ENCODE measurements at places on chromosomes 11 and 22.

- DNase-seq: no peak
Measured at GRCh38 chr11:87137711-87138110, 100.0 kb downstream of the TMEM135 start.

GRCh38 chr11:133508468-133508867 is 23.8 kb downstream of the OPCML start:
- no peak for DNase-seq

- DNase-seq: no peak
Measured at GRCh38 chr22:44276041-44276440, 36.7 kb downstream of the SHISAL1 start.

- DNase-seq: no peak
Measured at GRCh38 chr22:37161443-37161842, 11.7 kb upstream of the IL2RB start.

DNA sequence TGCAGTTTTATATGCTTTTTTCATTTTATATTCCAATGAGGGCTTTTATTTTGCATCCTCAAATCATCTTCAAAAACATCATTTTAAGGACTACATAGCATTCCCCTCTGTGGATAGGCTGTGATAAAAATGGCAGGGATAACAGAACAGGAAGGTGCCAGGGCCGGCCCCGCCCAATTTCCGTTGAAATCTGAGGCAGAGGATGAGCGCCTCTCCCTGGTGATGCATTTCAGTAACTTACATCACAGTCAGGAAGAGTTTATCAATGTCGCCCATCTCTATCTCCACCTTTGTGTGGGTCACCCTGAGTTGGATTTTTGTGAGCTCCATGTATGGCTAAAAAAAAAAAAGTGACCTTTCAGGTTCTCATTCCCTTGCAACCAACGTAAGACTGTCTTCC is 201.6 kb downstream of the DSCAML1 start:
- no peak for DNase-seq

- DNase-seq: no peak
Measured at GRCh38 chr11:76074148-76075095, 131.9 kb downstream of the WNT11 start.

GRCh38 chr22:17949642-17950473 is 74.5 kb downstream of the MICAL3 start:
- DNase-seq: no peak

DNA sequence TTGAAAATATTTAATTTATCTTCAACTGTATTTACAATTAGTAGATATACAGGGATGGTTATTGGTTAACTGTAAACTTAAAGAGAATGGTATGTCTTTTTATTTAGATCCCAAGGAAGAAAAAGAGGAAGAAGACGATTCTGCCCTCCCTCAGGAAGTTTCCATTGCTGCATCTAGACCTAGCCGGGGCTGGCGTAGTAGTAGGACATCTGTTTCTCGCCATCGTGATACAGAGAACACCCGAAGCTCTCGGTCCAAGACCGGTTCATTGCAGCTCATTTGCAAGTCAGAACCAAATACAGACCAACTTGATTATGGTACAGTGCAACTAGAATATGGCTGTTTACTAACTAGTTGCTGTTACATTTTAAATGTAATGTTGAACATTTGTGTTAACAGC is 12.7 kb upstream of the CNTF start:
- no peak for DNase-seq

GRCh38 chr22:26585104-26585790 is 4.7 kb downstream of the TPST2 start:
- no peak for DNase-seq

- no peak for DNase-seq
Measured at GRCh38 chr22:37001826-37002225, 17.4 kb downstream of the TST start.

DNA sequence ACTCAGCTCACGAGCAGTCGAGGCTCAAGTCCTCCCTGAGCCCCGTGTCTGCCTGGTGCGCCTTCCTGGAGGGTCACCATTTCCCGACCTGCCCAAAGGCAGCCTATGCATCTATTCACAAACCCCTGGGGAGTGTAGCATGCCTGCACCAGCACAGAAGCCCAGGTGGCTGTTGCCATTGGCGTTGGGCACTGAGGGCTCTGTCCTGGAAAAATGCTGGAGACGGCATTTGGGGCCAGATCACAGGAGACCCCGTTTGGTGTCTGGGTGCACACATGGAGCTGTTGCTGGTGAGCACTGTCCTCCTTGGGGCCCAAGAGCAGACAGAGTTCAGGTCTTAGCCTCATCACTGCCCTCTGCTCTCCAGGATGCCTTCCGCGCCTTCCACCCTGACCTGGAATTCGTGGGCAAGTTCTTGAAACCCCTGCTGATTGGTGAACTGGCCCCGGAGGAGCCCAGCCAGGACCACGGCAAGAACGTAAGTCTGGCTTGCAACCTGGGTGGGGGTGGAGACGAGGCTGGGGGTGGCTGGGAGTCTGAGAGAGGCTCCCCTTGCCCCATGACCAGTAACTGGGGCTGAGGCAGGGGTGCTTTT is 9.4 kb downstream of the FADS2 start:
- DNase-seq: no peak

DNA sequence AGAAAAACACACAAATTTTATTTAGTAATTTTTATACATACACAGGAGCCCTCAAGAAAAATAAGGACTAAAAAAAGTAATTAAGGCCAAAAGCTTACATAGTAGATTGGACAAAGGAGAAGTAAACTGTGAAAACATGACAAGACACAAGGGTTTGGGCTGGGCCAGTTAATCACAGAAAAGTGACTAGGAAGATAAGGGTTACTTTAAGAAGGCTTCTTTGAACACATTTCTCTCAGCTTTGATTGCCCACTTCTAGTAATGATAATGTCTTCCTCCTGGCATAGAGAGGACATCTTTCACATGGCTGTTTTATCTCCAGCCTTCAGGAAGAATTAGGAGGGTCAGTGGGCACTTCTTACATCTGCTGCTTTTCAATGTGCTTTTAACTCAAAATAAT is 3.4 kb downstream of the RNF141 start:
- DNase-seq: no peak

GRCh38 chr11:58659910-58660570 is 37.6 kb downstream of the CNTF start:
- no peak for DNase-seq

DNA sequence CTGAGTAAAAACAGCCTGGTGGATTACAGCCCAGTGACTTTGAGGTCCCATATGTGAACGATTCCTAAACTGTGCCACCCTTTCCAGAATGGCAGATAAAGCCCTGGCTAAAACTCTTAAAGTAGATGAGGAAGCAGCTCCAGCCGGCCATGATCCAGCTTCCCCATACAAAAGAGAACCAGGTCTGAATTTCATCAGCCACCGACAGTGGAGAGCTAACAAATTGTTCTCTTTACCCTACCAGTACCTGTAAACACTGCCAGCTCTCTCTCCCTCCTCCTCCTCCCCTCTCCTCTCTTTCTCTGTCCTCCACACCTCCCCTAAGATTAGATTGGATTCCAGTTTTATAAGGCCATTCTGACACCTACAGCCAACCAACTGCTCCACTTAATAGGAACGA is 176.9 kb downstream of the DSCAML1 start:
- no peak for DNase-seq

All from stimulated activated CD8-positive, alpha-beta memory T cell treated with anti-CD3 and anti-CD28 coated beads, Interleukin-7, amount 100 ng/mL, for 1 hour (primary cell).